ENCODE measurements at places on chromosomes 12 and 14.

DNA sequence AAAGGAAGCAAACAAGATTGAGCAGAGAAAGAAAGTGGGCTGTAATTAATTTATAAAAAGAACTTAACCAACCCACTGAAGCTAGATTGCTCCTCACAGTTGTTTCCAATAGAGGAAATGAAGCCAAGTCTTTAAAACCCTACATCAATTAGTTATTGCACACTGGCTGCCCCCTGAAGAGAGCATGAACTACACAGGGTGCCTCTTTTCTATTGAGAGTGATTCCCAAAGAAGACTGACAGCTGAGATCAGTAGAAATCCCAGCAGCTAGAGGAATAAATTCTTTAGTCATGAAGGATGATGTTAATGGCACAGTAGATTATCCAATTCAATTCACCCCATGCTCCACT lies 8.6 kb upstream of the USP15 start:
- DNase-seq: no peak

GRCh38 chr14:36094963-36095362 lies 81.6 kb downstream of the PTCSC3 start:
- DNase-seq: no peak

DNA sequence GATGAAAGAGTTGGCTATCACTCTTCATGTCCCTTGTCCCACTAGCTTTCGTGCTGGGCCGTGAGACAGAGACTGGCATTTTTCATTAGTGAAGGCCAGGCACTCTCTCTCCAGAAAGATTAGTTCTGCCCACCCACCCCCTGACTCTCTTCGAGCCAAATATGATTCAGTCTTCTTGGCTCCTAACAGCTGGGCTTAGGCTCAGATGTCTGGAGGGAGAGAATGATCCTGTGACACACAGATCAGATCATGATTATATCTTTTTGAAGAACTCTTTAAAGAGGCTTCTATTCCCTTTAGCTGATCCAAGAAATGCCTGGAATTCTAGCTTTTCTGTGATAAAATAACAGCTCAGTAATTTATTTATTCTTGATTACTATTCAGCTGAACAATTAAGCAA lies 5.2 kb upstream of the GNG2 start:
- no peak for DNase-seq

- DNase-seq: no peak
Measured at GRCh38 chr14:31994391-31995033, 82.6 kb upstream of the ARHGAP5 start.

GRCh38 chr12:107429006-107429705 lies 256.4 kb upstream of the PWP1 start:
- DNase-seq: no peak
